Pons (tissue), 1 donor: ENCODE measurements at places on chromosomes 3 and 15.

DNA sequence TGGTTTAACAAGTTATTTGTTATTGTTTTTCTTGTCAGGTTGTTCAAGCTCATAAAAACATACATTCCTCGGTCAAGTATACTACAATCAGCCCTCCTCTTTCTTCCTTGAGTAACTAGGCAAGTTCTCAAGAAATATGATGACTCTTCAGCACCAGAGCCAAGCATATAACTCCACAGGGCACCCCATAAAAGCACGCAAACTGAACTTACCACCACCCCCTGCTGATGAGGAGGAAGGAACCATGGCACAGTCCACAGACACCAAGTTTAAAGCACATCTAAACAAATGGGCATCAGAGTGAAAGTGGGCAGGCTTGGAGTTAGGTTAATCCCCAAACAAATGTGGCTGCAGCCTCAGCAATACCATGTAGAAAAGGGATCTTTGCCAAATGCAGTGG is 5.3 kb downstream of the IP6K2 start:
- no peak for DNase-seq

GRCh38 chr3:157113832-157114505 is 46.0 kb downstream of the CCNL1 start:
- no peak for DNase-seq

DNA sequence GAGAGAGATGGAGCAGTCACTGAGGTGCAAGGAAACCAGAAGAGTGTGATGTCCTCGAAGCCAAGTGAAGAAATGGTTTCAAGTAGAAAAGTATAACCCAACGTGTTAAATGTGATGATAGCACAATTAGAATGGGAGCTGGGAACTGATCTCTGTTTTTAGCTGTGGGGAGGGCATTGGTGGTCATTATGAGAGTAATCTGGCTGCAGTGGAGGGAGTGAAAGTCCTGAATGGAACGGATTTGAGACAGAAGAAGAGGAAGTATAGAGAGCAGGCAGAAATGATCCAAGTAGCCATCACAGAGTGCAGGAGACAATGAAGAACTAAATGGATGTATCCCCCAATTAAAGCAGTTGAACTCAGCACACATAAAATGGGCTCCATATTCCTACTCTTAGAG is 235.3 kb downstream of the IGSF11 start:
- DNase-seq, result no peak

GRCh38 chr3:64623125-64623524 is 64.7 kb downstream of the ADAMTS9 start:
- DNase-seq, result no peak

DNA sequence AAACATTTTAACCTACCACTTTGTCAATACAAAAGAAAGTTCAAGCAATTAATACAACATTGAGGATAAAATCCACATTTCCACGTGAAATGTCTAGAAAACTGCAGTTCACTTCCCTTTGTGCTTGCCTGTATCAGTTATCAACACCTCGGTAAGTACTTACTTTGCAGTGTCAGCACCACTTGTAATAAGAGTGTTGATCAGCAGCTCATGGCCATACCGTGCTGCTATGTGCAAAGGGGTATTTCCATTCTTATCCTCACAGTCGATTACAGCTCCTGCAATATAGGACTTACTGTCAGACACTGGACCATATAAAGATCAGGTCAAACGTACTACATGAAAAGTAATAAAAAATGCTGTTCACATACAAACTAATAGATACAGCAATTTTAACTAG is 84.4 kb downstream of the ANKRD28 start:
- DNase-seq, result no peak
